ENCODE measurements at places on chromosomes 2 and 18.

GRCh38 chr2:584863-585823 lies 92.1 kb downstream of the TMEM18 start:
- DNase-seq = peak; percentile 89

- DNase-seq = no peak
These were observed at the start of gene GYPC for GRCh38 chr2:126655500-126656430. Gene GYPC, plus strand, starts transcription at chr2:126656158. Its CDS starts 106 bp downstream, at chr2:126656264.

- no peak for DNase-seq
These were observed 1135.1 kb upstream of the CRIM1 start for GRCh38 chr2:35220461-35220860.

- no peak for DNase-seq
These were observed 151.2 kb upstream of the CCDC68 start for GRCh38 chr18:55110436-55110835.

GRCh38 chr2:70779911-70780545 lies 10.4 kb downstream of the FIGLA start:
- no peak for DNase-seq

DNA sequence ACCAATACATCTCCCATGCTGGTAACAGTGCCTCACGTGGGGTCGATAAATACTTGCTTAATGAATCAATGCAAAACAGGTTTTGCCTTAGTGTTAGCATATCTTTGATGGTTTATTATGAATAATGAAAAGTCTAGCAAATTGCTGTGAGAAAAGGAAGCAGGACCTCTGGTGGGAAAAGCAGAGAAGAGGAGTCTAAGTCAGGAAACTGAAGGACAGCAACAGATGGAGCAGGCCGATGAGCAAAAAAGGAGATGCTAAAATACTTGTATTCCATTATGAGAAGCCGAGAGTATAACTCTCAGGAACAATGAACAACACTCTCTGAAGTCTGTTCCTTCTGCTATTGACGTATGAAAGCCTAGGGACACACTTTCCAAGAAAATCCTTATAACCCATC lies 555.2 kb upstream of the KLHL29 start:
- DNase-seq = no peak

Data from NCI-H526 treated with DMSO at 0.1 percent for 48 hours (cell line).